NCI-H82 (cell line): ENCODE measurements at places on chromosomes 12 and 14.

DNA sequence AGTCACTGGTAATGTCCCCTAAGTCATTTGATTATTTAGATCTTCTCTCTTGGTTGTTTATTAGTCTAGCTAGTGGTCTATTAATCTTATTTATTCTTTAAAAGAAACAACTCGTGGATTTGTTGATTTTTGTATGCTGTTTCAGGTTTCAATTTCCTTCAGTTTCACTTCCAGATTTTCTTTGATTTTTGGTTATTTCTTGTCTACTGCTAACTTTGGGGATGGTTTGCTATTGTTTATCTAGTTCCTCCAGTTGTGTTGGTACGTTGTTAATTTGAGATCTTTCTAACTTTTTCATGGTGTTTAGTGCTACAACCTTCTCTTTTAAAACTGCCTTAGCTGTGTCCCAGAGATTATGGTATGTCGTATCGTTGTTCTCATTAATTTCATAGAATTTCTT is 18.5 kb upstream of the CD69 start:
- no peak for DNase-seq

GRCh38 chr14:101726954-101727302 is 34.6 kb upstream of the PPP2R5C start:
- no peak for DNase-seq

GRCh38 chr14:75334549-75335051 is 56.0 kb downstream of the FOS start:
- no peak for DNase-seq

DNA sequence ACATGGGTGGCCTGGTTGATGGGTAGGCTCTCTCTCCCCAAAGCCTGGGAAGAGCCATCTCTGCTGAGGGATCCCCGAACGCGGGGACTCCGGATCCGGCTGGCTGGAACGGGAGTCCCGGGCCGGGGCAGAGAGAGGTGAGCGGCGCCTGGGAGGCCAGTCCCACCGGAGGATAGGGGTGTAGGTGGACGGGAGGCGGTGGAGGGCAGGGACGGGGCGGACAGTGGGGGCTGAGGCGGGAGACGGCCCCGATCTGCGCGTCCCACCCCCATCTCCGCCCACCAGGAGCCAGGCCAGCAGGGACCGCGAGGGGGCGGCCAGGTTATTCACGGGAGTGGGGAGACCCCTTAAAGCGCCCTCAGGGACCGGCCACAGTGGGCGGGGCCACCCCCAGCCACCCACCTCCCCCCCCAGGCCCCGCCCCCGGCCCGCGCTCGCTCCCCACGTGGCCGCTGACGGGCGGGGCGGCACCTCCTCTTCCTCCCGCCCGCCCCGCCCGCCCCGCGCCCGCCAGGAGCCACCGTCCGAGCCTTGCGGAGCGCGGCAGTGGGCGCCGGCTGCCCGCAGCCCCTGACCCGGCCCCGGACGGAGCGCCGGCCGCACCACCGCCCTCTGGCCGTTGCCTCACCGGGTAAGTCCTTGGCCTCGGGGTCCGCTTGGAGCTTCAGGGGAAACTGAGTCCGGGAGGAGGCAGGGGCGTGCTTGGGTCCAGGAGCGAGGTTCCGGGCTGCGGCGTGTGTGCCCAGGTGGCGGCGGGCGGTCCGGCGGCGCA is at the start of gene INF2:
TSS of gene INF2 (plus strand) at position 510 of the 772 bp plus-strand sequence. CDS start 11,748 bp downstream, outside the sequence.
- peak; percentile 74 for DNase-seq

GRCh38 chr14:60863249-60863648 is 117.6 kb downstream of the TRMT5 start:
- peak; percentile 3 for DNase-seq

- no peak for DNase-seq
Observed at GRCh38 chr14:55103005-55103640, 25.9 kb upstream of the LGALS3 start.

GRCh38 chr14:88983755-88984154 is 159.3 kb downstream of the TTC8 start:
- no peak for DNase-seq

DNA sequence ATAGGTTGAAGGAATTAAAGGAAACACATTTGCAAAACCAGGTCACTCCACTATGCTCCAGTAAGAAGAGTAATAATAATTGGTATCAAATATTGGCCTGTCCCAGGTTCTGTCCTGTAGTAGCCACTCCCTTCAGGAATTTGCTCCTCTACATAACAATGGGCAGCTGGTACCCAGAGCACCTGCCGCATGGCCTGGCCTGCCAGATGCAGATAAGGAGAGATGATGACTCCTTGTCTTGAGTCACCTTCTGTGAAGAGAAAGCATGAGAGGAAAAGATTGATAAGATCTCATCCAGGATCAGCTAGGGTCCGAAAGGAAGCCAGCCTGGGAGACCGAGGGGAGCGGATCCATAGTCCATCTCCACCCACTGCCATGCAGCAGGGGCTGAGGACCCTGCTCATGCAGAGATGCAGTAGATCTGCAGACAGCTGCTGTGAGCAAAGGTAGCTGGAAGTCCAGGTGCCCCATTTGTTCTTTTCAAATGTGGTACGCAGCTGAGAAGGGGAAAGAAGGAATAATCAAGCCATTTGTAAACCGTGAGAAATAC is 24.3 kb downstream of the VCPKMT start:
- DNase-seq: no peak

DNA sequence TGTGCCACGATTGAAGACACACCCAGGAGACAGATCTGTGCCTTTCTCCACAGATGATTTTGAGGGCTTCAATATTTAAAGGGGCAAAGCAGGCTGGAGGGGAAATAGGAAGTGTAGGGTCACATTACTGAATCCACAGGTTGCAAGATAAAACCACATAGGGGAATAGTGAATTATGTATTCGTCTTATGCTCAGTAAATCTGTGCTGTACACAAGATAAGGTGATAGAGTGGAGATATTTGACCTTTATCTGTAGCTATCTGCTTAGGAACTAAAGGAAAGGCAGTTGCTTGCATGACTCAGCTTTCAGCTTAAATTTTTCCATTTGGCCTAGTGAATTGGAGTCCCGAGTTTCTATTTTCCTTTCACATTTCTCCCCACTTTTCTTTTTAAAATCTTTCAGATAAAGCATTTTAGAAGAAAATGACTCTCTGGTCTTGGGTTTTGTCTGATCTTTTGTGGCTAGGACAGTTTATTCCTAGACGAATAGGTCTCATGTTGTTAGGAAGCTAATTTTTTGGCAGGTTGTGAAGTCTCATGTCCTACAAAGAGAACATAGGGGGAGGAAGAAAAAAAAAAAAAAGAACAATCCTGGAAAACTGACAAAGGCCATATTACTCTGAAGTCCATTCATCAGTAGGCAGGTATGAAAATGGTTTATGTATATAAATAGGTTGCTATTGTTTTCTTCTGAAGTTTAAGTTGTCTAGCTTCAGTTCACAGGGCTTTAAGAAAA is 55.4 kb downstream of the FBXO33 start:
- no peak for DNase-seq

GRCh38 chr12:127970491-127970890 is 296.5 kb upstream of the TMEM132C start:
- no peak for DNase-seq

DNA sequence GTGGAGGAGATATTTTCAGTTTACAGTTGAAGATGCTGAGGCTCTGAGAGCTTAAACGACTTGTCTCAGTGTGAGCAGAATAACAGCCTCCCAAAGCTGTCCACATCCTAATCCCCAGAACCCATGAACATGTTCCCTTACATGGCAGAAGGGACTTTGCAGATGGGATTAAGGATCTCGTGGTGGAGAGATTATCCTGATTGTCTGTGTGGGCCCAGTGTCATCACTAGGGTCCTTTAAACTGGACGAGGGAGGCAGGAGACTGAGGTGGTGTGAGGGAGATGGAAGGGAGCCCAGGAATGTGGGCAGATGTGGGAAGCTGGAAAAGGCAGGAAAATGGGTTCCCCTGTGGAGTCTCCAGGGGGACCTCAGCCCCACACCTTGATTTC is 9.6 kb upstream of the KRT80 start:
- peak; percentile 97 for DNase-seq

DNA sequence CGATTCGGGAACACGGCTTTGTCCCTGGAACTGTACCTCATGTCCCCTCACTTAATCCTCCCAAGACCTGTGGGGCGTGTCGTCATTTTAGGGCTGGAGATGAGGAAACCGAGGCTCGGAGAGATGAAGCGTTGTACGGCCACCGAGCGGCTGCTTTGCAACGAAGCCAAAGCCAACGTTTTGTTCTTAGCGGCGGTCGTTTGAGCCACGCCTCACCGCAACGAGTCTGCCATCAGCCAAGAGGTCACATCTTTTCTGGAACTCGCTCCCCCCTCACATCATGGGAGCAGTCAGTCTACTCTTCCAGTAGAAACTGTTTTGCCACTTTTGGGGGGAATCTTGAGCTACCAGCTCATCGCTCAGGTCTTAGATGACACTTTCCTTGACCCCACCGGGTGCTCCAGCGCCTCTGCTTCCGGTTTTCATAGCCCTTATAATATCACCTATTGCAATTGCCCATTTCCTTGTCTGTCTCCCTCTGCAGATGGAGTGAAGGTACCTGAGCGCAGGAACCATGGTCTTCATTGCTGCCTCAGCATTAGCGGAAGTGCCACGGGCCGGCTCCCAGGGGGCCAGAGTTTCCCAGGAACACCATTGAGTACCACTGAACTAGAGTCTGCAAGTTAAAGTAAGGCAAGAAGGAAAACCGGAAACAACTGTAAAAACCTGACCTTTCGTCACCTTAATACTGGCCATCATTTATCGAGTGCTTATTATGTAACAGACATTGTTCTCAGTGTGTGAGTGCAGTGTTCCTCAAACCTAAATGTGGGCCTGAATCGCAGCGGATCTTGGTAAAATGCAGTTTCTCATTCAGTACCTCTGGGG is 19.6 kb downstream of the NINJ2 start:
- DNase-seq: no peak

- DNase-seq: no peak
Observed at GRCh38 chr14:40955131-40955505, 651.6 kb upstream of the LRFN5 start.

- peak; percentile 53 for DNase-seq
Observed at GRCh38 chr14:77098529-77099353, 683 bp downstream of the CIPC start.

- peak; percentile 41 for DNase-seq
Observed at GRCh38 chr12:108879615-108880254, at the start of gene DAO. Gene DAO (plus strand): TSS chr12:108880092. CDS start chr12:108885007, 4,915 bp downstream.

GRCh38 chr14:49505041-49505766 is 81.0 kb downstream of the RPS29 start:
- DNase-seq: no peak

DNA sequence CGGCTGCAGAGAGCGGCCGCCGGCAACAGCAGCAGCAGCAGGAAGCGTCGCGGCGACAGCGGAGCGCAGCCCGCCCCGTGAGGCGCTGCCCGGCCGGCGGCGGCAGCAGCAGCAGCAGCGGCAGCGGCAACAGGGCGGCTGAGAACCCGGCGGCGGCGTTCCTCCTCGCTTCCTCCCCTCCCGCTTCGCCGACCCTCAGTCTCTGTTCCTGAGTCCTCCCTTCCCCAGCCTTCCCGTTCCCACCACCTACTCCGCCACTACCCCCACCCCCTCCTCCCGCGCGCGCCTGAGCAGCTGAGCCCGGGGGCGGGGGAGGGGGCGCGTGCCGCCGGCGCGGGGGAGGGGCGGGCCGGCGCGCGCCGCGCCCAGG is 310 bp downstream of the BICDL1 start:
- peak; percentile 79 for DNase-seq

GRCh38 chr12:66423266-66423665 is 121.0 kb downstream of the HELB start:
- DNase-seq: no peak

DNA sequence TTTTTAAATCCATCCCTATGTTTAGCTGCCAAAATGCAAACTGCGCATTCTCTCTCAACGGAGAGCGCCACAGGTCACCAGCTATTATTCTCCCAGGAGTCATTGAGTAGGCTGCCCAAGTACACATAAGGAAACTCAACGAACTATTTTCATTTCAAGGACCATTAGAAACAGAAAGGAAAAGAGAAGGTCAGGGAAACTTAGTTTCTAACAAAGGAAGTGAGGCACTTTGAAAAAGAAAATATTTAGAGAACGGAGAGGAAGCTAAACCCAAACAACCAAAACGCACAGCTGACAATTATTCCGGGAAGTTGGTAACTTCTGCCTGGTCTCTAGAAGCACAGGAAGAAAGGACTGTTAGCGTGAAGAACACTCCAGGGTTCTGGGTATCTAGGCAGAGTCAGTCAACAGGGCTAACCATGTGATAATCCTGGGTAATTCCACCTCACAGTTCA is 23.5 kb downstream of the GPHB5 start:
- no peak for DNase-seq

GRCh38 chr12:64110864-64111263 is 111.2 kb downstream of the KICS2 start:
- DNase-seq: no peak

GRCh38 chr12:7869137-7869536 is 3.6 kb downstream of the SLC2A14 start:
- no peak for DNase-seq

- DNase-seq: peak; percentile 76
Observed at GRCh38 chr12:50110127-50110761, 1.8 kb upstream of the COX14 start.

DNA sequence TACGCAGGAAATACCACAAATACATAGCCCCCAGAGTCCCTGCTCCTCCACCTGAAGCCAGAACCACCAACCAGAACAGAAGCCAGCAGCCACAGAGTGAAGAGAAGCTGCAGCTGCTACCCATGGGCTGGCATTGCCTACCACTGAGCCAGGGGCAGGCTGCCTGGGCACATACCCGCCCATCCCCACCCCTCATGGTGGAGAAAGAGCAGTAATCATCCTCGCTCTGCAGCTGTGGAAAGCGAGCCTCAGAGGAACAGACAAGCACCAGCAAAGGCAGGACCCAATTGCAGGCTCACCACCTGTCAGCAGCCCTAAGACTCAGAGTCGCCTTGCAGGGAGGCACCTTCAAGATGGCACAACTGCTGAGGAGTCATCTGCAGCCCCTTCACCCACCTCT is 11.2 kb upstream of the CD9 start:
- DNase-seq: no peak

DNA sequence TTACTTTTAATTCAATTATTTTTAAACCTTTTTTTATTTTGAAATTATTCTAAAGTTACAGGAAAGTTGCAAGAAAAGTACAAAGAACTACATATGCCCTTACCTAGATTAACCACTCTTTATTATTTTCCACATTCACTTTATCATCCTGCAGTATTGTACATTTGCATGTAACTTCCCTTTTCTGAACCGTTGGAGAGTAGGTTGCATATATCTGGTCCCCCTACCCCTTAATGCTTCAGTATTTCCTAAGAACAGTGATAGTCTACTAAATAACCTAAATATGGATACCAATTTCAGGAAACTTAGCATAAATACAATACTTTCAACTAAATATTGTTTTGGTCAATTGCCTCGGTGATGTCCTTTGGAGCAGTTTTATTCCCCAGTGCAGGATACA is 15.0 kb downstream of the G2E3 start:
- DNase-seq: no peak

DNA sequence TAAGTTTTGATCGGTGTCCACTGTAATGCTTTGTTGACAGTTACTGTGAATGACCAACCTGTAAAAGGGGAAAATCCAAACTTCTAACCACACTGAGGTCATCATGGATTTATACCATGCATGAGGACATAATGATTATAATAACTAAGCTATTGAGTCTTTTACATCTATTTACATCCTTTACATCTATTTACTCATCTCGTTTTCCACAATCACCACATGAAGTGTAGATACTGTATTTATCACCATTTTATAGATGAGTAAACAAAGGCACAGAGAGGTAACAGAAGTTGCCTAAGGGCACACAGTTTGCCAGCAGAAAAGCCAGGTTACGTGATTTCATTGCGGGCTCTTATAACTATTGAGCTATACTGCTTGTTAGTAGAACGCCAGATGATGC is 27.9 kb upstream of the EID3 start:
- no peak for DNase-seq

- no peak for DNase-seq
Observed at GRCh38 chr12:67428431-67428830, 159.3 kb downstream of the CAND1 start.

- DNase-seq: no peak
Observed at GRCh38 chr14:31660728-31661127, 99.5 kb downstream of the NUBPL start.
